ENCODE measurements at places on chromosomes 6 and 20. TPM values are rescaled to one million over a fixed set of nuclear protein-coding genes. Genes with fewer than 3 reads are reported as not detected.

DNA sequence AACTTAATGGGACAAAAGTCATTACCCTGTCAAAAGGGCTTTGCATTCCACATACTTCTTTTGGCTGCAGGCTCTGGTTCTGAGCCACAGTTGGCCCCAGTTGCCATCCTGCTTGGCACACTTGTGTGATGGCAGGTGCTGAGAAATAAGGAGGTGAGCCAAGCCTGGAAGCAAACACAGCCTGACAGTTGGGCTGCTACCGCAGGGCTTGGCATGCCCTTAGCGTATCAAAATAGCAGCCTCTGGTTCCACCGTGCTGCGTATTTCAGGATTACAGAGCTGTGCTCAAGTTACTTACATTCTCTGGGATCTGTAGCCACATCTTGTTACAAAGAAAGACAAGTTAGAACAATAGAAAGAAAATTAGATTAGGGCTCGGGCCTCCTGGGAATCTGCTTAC, 11.1 kb downstream of the MTHFD1L start:
- DNase-seq, result no peak

DNA sequence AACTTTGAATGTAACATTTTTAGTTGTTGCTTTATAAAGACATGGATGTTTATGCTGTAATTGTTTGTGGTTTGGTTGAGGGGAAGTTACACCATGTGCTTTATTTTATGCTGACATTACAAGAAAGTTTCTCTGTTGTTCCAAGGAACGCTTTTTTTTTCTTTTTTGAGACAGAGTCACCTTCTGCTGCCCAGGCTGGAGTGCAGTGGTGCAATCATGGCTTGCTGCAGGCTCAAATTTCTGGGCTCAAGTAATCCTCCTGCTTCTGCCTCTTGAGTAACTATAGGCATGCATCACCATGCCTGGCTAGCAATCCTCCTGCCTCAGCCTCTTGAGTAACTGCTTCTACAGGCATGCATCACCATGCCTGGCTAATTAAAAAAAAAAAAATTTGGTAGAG, 21.0 kb upstream of the IFNGR1 start:
- DNase-seq, result no peak

- DNase-seq, result peak; percentile 51
These were observed 10.2 kb downstream of the UNC5CL start for GRCh38 chr6:41028561-41029412.

Gene BPI
- polyA plus RNA-seq, result 1.3 TPM

Gene SLC16A10
- 26.0 TPM for polyA plus RNA-seq

Measured in right renal pelvis (tissue), 4 donors.